Activated CD4-positive, alpha-beta T cell treated with anti-CD3 and anti-CD28 coated beads, Interleukin-10, Interleukin-2, amounts not matched to agents 100 ng/mL and 50 ng/mL, durations not matched to agents 16 hours and 8 hours (primary cell): ENCODE measurements at places on chromosomes 13 and 19.

- DNase-seq = no peak
These were observed 2.2 kb upstream of the TNFSF9 start for GRCh38 chr19:6528544-6529121.

- DNase-seq = no peak
These were observed 2040.3 kb upstream of the PCDH20 start for GRCh38 chr13:63455938-63456337.

DNA sequence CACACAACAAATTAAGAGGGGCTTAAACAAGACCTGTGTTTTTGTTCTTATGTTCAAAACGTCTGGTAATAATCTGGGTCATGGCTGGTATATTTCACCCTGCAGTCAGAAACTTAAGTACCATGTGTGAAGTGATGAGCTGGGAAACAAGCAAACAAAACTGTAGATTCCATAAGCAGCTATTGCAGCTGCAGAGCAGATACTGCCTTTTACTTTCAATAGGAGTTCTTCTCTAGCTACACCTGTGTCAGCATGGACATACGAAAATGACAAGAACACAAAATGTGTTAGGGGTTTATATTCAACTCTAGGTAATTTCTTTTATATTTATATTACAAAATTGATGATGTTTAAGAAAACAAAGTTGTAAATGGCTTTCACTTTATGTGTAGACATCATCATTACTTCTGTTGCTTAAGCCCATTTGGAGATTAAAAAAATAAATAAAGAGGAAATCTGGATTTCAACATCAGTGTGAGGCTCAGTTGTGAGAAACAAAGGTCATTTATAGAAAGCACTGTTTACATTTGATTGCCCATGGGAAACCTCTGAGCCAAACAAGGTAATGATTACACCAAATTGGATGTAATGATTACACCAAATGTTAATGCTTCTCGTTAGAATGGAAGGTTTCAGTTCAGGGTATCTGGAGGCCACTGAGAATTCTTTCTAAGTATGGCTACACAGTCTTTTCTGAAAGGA, 451.0 kb upstream of the SLC10A2 start:
- no peak for DNase-seq

DNA sequence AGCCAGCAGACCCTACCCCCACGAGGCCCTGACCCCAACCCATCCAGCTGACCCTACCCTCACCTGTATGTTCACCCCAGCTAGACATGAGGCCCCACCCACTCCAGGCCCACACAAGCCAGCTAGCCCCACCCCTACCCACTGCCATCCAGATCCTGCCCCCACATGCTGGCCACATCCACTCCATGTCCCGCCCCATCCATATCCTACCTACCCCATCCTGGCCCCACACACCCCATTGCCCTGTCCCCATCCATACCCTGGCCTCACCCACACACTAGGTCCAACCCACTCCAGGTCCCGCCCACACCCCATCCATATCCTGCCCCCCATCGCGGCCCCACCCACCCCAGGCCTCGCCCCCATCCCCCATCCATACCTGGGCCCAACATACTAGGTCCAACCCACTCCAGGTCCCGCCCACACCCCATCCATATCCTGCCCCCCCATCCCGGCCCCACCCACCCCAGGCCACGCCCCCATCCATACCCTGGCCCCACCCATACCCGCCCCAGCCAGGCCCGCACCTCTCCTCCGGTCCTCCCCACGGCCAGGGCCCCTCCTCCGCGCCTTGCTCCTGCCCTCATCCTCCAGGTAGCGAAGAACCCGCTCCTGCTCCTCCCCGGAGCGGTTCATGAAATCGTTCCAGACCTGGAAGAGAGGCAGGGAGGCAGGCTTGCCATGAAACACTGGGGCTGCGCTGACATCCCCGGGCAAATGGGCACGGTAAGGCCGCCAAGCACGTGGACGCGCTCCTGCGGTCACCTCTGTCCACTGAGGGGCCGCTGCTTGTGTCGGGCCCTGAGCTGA, 7.2 kb downstream of the RNU6-9 start:
- peak; percentile 39 for DNase-seq

GRCh38 chr19:28971049-28971448, 241.9 kb downstream of the UQCRFS1 start:
- no peak for DNase-seq
